GM12878 (cell line): ENCODE measurements at places on chromosomes 7 and 10. TPM values are rescaled to one million over a fixed set of nuclear protein-coding genes. Genes with fewer than 3 reads are reported as not detected.

DNA sequence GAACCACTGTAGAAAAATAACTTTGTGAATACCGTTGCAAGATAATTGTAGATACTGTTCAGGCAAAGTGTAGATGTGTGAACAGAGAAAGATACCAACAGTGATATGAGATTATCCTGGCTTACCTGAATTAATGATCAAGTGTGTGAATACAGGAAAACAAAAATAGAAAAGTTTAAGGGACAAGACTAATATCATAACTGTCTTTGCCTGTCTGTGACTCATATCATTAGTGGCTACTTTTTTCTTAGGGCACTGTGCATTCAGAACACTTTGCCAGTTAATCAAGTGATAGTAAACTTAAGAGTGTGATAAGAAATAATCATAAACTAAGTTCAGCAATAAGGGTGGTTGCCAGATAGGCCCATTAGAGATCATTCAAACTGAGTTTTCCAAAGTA is 323.0 kb upstream of the LRGUK start:
- DNase-seq = no peak

- no peak for DNase-seq
Measured at GRCh38 chr7:121479466-121479865, 83.4 kb upstream of the FAM3C start.

The H2AZ2 gene
- polyA plus RNA-seq = 366 and 369 TPM in 2 replicates

The PANK1 gene
- polyA plus RNA-seq = 2.5 and 3.7 TPM in 2 replicates

The PLEKHA8 gene
- 5.2 and 6.3 TPM in 2 replicates for polyA plus RNA-seq
